Motor neuron (in vitro differentiated cells): ENCODE measurements at places on chromosomes 3 and 15. TPM values are rescaled to one million over a fixed set of nuclear protein-coding genes. Genes with fewer than 3 reads are reported as not detected.
A peak's percentile ranks its signal among the peaks of the same experiment; 100 is the strongest.

TRH gene
- total RNA-seq, result 3.9 and 4.0 TPM in 2 replicates

PPM1L gene
- 11.7 and 12.0 TPM in 2 replicates for total RNA-seq

SNTN gene
- 0.09 and 0.10 TPM in 2 replicates for total RNA-seq

ARL14 gene
- total RNA-seq, result not detected in 2 replicates

DNA sequence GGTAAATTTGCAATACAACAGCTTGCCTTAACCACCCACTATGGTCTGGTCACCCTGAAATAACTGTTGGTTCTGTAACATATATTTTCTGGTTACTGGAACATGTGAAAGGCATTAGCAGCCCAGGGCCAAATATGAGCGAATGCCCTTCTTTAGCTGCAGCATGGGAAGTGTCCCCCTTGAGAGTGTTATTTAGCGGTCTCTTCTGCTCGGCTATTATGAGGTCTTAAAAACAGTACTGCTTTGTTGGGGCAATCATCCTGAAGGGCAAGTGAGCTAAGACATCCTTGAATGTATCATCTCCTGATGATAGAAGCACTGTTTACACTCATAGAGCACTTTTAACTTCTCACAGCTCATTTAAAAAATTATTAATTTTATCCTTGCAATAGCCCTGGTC lies 90.2 kb downstream of the RYR3 start:
- no peak for ATAC-seq

DNA sequence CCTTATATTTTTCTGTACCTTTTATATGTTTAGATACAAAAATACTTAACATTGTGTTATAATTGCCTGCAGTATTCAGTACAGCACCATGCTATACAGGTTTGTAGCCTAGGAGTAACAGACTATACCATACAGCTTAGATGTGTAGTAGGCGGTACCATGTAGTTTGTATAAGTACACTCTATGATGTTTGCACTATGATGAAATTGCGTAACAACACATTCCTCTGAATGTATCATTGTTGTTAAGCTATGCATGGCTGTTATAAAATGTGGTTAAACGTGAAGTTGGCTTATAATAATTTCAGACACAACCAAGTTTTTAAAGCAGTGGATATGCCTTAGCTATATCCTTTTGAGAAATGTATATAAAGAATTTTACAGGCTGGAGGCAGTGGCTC lies 328.3 kb downstream of the PLCL2 start:
- no peak for ATAC-seq

MCTP2 gene
- 42.9 and 63.2 TPM in 2 replicates for total RNA-seq

WDR49 gene
- total RNA-seq, result 0.16 and 0.46 TPM in 2 replicates

DNA sequence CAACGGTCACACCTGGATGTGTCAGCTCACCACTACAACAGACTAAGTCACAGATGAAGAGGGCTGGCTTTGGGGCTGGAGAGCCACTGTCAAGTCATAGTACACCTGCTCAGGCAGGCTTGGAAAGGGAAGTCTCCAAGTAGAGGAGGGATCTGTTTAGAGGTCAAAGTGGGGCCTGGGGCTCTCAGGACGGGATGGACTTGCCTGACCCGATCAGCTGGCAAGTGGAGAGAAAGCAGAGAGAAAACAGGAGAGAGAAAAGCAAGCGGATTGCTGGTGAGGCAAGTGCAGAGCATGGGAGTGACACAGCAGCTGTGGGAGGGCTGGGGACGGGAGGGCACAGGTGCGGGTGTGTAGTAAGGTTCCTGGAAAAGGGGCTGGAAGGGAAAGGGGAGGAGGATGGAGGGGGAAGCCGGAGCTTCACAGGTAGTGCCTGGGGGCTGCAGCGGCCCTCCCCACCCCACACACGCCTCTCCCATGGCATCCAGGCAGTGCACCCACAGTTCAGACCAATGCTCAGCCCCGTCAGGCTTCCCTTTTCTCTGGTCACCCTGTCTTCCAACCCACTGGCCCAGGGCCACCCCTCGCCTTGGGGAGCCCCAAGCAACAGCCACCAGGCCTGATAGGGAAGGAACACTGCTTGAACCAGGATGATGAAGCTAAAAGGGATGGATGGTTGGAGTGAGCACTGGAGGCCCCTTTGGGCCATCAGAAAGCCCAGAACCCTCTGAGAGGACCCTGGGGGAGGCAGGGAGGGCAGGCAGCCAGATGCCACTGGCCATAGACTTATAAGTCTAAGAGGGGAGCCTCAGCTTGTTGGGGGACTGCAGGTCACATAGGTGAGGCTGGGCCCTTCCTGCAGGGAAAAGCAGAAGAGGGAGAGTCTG lies 8.5 kb downstream of the RPS17 start:
- ATAC-seq, result no peak

FBN1 gene
- 5.4 TPM in 2 replicates for total RNA-seq

GRCh38 chr3:30502742-30503073 lies 103.7 kb upstream of the TGFBR2 start:
- ATAC-seq, result no peak

GRCh38 chr15:100863796-100864267 lies 15.8 kb upstream of the ALDH1A3 start:
- ATAC-seq, result no peak

DNA sequence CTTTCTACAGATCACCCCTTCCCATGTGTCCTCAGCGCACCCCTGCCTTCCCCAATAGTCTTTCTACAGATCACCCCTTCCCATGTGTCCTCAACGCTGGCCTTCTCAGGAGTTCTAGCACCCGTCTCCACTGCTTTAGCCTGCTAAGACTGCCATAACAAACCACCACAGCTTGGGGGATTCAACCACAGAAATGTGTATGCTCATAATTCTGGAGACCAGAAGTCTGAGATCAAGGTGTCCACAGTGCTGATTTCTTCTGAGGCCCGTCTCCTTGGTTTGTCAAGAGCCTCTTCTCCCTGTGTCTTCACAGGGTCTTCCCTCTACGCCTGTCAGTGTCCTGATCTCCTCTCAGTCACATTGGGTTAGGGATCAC lies 68.1 kb upstream of the CGNL1 start:
- ATAC-seq, result no peak

TRANK1 gene
- total RNA-seq, result 0.23 and 0.38 TPM in 2 replicates

ITIH3 gene
- total RNA-seq, result 0.32 and 0.56 TPM in 2 replicates

DNA sequence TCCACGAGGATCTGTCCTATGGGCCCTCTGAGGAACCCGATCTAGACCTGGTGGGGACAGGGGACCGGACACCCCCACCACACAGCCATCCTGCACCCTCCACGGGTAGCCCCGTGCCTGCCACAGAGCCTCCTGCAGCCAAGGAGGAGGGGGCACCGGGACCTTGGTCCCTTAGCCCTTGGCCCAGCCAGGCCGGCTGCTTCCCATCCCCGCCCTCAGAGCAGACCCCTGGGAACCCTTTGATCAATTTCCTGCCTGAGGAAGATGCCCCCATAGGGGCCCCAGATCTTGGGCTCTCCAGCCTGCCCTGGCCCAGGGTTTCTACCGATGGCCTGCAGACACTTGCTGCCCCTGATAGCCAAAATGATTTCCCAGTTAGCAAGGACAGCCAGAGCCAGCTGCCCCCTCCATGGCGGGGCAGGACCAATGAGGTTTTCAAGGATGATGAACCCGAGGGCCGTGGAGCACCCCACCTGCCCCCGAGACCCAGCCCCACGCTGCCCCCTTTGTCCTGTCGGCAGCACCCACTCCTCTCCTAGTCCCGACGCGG lies 91.5 kb downstream of the TBC1D2B start:
- ATAC-seq, result no peak

GRCh38 chr3:133157716-133158115 lies 119.5 kb downstream of the TMEM108 start:
- no peak for ATAC-seq

- no peak for ATAC-seq
These were observed 100.8 kb upstream of the ABHD17C start for GRCh38 chr15:80594091-80594889.

GRCh38 chr3:120224237-120224636 lies 60.8 kb downstream of the GPR156 start:
- no peak for ATAC-seq

AGBL1 gene
- total RNA-seq, result 0.15 and 0.27 TPM in 2 replicates

- ATAC-seq, result no peak
These were observed 19.2 kb downstream of the KLF13 start for GRCh38 chr15:31345606-31346366.

DNA sequence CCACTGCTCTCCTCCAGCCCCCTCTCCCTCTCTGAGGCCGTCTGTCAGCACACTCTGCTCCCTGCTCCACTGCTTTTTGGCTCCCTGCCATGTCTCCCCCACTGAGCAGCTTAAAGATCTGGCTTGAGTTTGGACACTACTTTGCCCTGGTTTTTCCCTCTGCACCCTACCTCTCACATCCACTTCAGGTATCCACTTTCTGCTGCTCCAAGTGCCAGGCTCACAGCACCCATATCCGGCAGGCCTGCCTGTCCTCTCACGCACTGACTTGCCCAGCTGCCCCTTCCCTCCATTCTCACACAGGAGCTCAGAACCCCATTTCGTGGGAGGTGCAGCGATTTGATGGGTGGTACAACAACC lies 3.7 kb downstream of the DUOX1 start:
- ATAC-seq, result no peak

GRCh38 chr3:186536883-186537844 lies 7.0 kb downstream of the CRYGS start:
- ATAC-seq, result peak; percentile 72

CCDC33 gene
- total RNA-seq, result 6.9 and 7.4 TPM in 2 replicates

- ATAC-seq, result no peak
These were observed 38.2 kb downstream of the BOC start for GRCh38 chr3:113249601-113250000.

SAMMSON gene
- 0.81 TPM in 1 of 2 replicates, not detected in the other for total RNA-seq

AHSG gene
- total RNA-seq, result not detected in 2 replicates

GRCh38 chr3:192239956-192240355 lies 487.4 kb downstream of the FGF12 start:
- no peak for ATAC-seq

FRMD4B gene
- 1.6 and 1.8 TPM in 2 replicates for total RNA-seq

DNA sequence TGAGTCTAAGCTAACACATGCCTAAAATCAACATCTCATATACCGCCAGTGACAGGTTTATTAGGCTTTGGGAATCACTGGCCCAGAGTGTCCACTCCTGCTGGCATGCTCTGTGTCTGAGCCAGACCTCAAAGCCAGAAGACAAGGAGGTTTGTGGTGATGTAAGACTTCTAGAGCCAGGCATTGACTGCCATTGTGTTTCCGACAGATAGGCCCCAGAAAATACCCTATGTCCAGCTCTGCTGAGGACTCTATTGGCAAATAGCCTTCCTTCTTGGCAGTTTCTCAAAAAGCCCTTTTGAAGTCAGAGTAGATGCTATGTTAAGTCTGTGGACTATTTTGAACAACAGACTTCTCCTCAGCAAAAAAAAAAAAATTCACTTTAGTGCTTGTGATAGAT lies 181.9 kb upstream of the UBE2E1 start:
- ATAC-seq, result no peak

MYO5C gene
- total RNA-seq, result 1.3 and 3.9 TPM in 2 replicates

GRCh38 chr3:189766416-189766815 lies 135.2 kb downstream of the TP63 start:
- no peak for ATAC-seq

DNA sequence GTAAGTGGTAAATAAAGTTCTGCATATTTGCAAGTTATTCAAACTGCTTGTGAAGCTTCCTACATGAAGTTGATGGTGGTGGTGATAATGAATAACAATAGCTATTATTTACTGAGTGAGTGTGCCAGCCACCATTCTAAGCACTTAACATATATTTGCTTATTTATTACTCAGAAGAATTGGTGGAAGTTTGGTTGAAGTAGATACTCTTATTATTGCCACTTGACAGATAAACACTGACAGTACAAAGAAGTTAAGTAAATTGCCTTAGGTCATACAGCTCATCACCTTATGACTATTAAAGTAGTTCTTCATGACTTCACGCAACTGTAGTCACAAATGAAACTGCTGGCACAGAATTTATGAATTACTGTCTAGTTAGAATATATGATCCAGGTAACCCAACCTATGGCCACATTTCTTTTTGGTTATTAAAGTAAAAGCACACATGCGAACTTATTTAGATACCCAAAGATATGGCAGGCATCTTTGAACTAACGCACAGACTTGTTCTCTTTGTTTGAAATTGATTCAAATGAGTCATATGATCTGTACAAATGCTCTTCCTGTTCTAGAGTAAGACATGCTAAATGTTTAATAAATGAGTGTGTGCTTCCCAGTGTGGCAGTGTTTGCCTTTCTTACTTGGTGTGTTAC lies 99.8 kb upstream of the NR2F2 start:
- no peak for ATAC-seq

FBLN2 gene
- 68.1 and 84.5 TPM in 2 replicates for total RNA-seq

APOD gene
- 1.8 and 8.8 TPM in 2 replicates for total RNA-seq

GRCh38 chr3:115651599-115651998 lies 28.3 kb downstream of the GAP43 start:
- ATAC-seq, result no peak

SOX14 gene
- 5.6 and 6.6 TPM in 2 replicates for total RNA-seq

DNA sequence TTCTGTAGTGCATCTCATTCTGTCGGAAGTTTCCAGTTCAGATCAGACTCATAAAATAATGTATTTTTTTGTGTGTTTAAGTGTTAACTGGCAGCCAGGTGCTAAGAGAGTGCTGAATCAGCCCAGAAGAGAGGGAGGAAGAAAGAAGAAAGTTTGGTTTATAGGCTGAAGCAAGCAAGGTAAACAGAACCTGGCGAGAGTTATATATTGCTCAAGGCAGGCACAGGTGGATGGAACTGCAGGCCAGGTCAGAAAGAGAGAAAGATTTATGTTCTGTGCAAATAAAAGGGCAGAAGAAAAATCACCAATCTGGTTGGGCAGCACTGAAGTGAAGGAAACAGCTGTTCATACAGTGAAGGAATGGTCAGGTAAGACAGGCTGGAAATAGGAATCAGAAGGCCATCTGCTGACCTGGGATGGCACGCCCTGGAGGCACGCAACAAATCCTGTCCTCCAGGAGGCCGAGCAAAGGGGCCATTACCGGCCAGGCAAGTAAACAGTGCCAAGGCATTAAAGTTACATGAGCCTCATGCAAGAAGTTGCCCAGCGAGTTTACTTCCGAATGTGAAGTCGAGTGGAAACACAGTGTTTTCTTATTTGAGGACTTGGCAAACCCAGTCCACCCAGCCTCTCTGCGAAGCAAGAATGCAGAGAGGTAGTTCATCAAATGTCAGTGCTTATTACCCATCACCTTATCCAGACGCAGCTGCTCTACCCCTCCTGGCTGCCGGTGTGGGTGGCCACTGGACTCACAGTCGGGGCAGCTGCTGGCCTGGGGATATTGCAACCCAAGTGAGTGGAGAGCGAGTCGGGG lies 309.8 kb downstream of the VPS13C start:
- ATAC-seq, result no peak

GRCh38 chr3:101709126-101709525 lies 15.3 kb upstream of the CEP97 start:
- ATAC-seq, result no peak
